CD4-positive, alpha-beta T cell treated with Interleukin-2 at 100 ng/mL for 4 hours (primary cell): ENCODE measurements at places on chromosomes 3 and 15.

DNA sequence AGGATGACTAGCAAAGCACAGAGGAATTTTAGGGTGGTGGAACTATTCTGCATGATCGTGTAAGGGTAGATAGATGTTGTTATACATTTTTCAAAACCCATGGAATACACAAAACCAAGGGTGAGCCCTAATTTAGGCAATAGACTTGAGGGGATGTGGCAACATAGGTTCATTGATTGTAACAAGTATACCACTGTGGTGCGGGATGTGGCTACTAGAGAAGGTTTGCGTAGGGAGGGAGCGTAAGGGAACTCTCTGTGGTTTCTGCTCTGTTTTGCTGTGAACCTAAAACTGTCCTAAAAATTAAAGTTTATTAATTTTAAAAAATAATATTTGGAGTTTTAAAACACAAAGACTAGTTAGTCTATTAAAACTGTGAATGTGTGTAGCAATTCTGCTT, 202.8 kb downstream of the PLCL2 start:
- peak; percentile 11 for DNase-seq

GRCh38 chr3:31960793-31961431, 20.1 kb downstream of the OSBPL10 start:
- DNase-seq = no peak

DNA sequence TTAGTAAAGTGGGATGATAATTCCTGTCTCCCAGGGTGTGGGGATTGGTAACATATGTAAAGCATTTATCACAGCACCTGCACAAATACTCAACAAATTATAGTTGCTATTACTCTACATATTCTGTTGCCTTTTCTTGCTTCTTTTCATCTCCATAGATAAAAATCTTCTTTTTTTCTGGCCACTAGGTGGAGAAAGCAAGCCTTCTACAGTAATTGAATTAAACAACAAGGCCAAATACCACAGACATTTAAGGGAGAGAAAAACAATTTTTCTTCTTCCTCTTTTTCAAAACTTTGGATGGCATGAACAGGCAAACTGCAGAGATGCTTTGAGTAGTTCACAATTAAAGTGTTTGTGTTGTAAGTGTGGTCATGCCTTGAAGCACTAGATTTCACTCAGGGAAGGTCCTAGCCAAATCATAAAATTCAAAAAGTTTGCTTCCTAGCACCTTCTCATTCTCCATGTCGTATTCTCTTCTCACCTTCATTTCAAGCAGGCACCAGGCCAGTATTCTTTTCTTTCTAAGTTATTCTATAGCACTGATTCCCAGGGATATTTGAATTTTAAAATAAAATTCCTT, 493.4 kb upstream of the TGFBR2 start:
- peak; percentile 42 for DNase-seq

DNA sequence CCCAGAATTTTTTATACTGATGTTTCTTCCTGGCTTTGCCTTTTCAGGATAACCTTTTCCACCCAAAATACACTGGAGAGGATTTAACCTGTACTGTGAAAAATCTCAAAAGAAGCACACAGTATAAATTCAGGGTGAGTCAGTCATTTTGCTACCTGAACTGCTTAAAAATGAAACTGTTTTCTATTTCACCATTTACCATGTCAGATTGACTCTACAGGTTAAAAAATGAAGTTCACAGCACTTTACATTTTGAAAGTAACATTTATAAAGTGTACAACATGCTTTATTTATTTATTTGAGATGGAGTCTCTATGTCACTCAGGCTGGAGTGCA, 115.2 kb downstream of the GHSR start:
- DNase-seq = no peak

DNA sequence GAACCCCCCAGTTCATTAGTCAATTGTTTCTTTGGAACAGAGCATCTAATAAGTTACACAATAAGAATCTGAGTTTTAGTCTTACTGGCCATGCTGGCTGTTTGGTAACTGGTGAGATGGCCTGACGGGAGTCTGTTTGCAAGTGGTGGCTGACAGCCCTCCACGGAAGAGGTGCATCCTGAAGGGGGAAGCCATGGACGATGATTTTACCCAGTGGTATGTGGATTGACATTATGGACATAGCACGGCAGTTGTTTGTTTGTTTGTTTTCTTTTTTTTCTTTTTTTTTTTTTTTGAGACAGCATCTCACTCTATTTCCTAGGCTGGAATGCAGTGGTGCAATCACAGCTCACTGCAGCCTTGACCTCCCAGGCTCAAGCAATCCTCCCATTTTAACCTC, 156.0 kb downstream of the RPLP1 start:
- no peak for DNase-seq

- no peak for DNase-seq
Observed at GRCh38 chr15:50181201-50181968, 611 bp upstream of the SLC27A2 start.

- DNase-seq = no peak
Observed at GRCh38 chr3:119794971-119795612, 13.2 kb downstream of the NR1I2 start.

- DNase-seq = no peak
Observed at GRCh38 chr15:99057697-99058420, 47.0 kb upstream of the SYNM start.

GRCh38 chr3:11199902-11200845, 45.9 kb downstream of the HRH1 start:
- no peak for DNase-seq
